ENCODE measurements at places on chromosomes 12 and 14.

DNA sequence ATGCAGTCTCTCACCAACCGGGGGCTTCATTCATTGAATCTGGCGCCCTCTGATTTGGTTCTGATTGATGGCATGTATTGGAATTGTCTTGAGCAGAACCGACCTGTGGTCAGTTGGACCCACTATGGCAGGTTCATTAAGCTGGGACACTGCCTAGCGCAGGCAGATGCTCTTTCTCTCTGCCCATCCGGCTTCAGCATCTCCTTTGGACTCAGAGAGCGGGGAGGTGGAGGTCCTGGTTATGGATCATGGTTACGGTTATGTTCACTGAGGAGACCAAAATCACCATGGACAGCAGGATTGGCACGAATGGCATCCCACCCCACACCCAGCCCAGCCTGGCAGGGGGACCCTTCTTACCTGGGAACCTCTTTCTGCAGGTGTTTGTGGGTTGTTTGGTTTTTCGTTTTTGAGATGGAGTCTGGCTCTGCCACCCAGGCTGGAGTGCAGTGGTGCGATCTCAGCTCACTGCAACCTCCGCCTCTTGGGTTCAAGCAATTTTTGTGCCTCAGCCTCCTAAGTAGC lies 16.4 kb upstream of the BCL7A start:
- DNase-seq, result no peak

GRCh38 chr12:65248656-65249633 lies 29.5 kb upstream of the MSRB3 start:
- no peak for DNase-seq

DNA sequence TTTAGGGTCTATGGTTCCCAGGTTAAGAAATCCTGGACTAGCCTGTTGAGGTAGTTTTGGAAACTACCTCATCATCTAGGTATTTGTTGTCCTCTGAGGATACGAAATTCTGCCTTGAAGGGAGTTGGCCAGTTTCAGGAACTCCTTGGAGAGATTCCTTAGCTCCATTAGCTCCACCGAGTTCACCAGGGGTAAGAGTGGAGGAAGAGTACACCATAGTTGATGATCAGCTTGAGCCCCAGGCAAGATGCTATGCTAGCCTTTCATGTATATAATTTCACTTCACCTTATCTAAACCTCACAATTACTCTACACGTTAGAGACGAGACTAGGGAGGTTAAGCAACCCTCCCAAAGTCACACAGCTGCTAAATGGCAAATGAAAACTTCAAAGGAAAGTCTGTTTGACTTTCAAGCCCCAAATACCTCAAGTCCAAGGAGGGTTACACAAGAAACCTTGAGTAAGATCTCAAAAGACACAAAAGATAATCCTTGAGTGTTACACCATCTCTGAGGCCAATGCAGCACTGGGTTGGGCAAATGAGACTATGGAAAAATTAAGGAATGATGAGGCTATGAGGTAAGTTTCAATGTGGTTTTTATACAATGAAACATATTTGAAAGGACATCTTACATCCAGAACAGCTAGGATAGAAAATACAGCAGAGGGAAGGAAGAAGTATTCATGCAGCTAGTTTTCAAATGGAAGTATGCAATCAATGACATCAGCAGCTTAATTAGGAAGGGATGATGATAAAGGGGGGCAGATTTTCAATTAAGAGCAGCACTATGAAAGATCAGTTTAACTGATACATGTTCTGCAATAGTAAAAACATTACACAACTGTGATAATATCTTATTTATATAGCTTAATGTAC lies 97.2 kb upstream of the KRAS start:
- DNase-seq, result no peak

GRCh38 chr14:103416916-103417315 lies 31.7 kb downstream of the MARK3 start:
- DNase-seq, result no peak

DNA sequence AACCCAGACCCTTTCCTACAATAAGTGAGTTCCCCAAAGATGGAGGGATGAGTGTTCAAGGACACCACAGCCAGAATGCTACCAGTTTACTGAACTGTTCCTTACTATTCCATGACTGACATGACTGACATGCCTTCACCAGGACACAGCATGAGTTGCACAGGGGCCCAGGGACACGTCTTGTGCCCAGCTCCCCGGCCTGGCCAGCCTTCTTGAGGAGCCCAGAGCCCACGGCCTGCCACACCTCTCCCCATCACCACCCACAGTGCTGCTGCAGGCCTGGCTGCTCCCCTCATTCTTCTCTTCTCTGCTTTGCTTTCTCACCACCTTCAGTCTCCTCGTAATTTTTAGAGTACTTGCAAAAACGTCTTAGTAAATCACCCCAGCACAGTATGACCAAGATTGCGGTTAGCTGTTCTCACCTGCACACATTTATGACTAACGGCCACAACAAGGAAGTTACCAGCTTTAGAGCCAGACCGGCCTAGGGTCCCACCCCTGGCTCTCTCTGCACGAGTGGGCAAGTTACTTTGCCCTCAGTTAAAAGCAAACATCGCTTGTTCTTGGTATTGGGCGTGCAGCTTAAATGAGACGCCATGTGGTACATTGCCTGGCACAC lies 18.5 kb downstream of the PPP2R5E start:
- DNase-seq, result no peak

GRCh38 chr12:67916266-67916970 lies 72.8 kb upstream of the IFNG-AS1 start:
- DNase-seq, result no peak

DNA sequence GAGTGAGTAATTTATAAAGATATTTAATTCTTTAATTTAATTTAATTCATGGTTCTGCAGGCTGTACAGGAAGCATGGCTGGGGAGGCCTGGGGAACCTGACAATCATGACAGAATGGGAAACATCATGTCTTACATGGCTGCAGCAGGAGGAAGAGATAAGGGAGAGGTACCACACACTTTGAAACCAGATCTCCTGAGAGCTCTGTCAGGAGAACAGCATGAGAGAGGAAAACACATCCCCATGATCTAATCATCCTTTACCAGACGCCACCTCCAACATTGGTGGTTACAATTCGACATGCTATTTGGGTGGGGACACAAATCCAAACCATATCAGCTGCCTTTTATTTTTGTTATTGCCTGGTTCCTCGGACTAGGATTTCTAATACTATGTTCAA lies 928.6 kb downstream of the TMEM121 start:
- no peak for DNase-seq

DNA sequence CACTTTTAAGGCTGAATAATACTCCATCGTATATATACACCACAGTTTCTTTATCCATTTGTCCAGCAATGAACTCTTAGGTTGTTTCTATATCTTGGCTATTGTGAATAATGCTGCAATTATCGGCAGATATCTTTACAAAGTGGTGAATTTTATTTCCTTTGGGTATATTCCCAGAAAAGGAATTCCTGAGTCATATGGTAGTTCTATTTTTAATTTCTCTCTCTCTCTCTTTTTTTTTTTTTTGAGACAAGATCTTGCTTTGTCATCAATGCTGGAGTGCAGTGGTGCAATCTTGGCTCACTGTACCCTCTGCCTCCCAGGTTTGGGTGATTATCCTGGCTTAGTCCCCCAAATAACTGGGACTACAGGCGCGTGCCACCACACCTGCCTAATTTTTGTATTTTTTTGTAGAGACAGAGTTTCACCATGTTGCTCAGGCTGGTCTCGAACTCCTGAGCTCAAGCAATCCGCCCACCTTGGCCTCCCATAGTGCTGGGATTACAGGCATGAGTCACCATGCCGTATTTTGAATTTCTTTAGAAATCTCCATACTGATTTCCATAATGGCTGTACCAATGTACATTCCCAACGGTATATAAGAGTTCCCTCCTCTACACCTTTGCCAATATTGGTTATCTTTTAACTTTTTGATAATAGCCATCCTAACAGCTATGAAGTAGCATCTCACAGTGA lies 98.4 kb downstream of the EFCAB11 start:
- no peak for DNase-seq

GRCh38 chr14:22336031-22336430 lies 253.0 kb downstream of the DAD1 start:
- no peak for DNase-seq

GRCh38 chr12:112288638-112289037 lies 93.6 kb downstream of the HECTD4 start:
- DNase-seq, result no peak

DNA sequence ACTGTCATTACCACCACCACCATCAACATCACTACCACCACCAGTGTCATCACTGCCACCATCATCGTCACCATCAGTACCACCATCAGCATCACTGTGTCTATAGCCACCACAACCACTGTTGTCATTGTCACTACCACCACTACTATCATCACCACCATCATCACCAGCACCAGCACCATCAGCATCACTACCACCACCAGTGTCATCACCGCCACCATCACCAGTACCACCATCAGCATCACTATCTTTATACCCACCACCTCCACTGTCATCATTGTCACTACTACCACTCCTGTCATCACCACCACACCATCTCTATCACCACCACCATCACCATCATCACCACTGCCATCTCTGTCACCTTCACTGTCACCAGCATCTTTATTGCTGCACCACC lies 60.6 kb downstream of the BEGAIN start:
- DNase-seq, result no peak

- no peak for DNase-seq
Measured at GRCh38 chr14:95832012-95832411, 44.6 kb upstream of the TUNAR start.

GRCh38 chr14:81305743-81306142 lies 85.0 kb upstream of the GTF2A1 start:
- no peak for DNase-seq

DNA sequence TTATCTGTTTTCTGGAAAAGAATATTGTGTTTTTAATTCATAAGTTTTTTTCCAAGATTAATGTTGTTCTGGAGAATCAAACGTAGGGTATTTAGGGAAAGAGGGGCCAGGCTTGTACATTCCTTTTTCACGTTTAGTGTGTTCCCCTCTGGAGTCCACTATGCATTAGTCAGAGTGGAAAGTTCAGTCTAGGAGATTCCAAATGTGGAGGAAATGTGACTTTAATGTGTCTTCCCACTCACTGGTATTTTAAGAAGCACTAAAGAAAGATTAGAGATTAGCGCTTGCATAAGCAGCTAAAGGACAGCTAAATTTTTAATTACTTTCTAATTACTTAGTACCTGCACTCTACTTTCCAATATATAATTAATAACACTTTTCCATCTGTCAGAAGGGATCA lies 4.4 kb upstream of the PDE6H start:
- DNase-seq, result no peak

GRCh38 chr12:21428241-21428640 lies 9.2 kb upstream of the PYROXD1 start:
- no peak for DNase-seq

GRCh38 chr12:40248034-40248433 lies 23.2 kb downstream of the LRRK2 start:
- no peak for DNase-seq

DNA sequence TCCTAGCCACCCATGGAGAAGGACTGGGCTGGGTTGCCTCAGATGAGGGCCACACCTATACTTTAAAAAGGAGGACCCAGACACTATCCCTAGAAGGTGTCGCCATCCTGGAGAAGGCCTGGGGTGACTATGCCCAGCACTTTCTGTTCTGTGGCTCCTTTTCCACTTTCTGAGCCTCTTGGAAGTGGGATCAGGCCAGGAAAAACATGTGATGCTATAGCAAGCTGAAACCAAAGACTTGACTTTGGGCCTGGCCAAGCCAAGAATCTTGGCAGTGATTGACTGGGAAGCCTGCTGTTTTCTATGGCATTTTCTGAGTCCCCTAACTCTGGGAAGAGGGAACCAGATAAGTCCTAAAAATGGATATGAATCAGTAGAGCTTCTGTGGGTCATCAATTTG lies 332.3 kb downstream of the ZFP36L1 start:
- DNase-seq, result no peak

GRCh38 chr14:96902004-96902403 lies 104.8 kb downstream of the VRK1 start:
- DNase-seq, result no peak

GRCh38 chr12:103114296-103115055 lies 157.0 kb downstream of the ASCL1 start:
- DNase-seq, result no peak

DNA sequence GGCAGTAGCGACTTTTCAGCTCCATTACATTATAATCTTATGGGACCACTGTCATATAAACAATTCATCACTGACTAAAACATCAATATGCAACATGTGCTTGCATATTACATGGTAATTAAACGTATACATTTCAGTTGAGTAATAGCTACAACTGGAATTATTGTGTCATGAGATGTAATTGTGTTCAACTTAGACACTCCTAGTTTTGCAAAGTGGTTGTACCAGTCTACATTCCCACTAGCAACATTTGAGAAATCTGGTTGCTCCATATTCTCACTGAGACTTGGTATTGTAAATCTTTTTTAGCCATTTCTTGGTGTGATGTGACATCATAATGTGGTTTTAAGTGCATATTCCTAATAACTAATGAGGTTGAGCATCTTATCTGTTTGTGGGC lies 90.0 kb downstream of the CAPZA3 start:
- DNase-seq, result no peak

GRCh38 chr14:96090441-96091148 lies 51.4 kb downstream of the C14orf132 start:
- peak; percentile 50 for DNase-seq

GRCh38 chr14:96461950-96462798 lies 40.0 kb upstream of the PAPOLA start:
- DNase-seq, result no peak

GRCh38 chr12:66320996-66321395 lies 18.7 kb downstream of the HELB start:
- no peak for DNase-seq

DNA sequence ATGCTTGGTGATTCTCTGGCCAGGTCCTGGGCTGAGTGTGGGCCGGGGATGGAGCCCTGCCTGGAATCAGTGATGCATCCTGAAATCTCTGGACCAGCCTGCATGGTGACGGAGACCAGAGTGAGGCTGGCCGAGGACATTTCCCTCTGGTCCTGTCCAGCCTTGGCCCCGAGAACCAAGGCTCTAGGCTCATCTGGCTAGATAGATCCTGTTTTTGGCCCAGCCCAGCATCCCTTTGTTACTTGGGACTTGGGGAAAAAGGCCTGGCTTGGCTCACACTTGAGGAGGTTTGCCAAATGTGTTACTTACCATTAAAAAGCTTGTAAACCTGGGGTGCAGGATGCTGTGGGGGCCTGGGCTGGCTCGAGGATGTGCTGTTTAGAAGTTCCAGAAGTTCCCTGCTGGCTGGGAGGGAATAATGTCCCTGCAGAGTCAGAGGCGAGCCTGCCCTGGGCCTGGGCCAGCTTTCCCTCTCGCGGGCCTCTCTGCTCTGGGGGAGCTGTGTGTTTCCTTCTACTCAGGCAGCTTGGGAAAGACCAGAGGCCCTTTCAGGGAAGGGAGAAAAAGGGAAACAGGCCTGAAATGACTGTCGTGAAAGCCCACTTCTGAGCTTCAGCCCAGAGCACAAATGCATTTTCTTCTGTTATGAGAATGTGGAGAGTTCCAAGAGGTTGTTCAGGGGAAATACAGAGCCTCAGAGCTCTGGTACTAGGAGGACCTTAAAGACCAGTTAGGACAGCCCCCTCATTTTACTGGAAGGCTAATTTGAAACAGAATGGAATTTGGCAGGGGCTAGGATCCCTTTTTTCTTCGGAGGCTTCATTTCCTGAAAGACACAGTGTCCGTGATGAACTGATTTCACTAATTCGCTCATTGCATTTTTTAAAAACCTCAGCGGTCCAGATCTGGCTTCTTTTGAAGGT lies 47.2 kb upstream of the CTDSP2 start:
- peak; percentile 83 for DNase-seq

Data from anterior cingulate cortex (tissue), 58 donors.